AG10803 (cell line): ENCODE measurements at places on chromosomes 7 and 10.

GRCh38 chr7:26857506-26858240 lies 6.7 kb downstream of the SKAP2 start:
- DNase-seq = peak; percentile 8

DNA sequence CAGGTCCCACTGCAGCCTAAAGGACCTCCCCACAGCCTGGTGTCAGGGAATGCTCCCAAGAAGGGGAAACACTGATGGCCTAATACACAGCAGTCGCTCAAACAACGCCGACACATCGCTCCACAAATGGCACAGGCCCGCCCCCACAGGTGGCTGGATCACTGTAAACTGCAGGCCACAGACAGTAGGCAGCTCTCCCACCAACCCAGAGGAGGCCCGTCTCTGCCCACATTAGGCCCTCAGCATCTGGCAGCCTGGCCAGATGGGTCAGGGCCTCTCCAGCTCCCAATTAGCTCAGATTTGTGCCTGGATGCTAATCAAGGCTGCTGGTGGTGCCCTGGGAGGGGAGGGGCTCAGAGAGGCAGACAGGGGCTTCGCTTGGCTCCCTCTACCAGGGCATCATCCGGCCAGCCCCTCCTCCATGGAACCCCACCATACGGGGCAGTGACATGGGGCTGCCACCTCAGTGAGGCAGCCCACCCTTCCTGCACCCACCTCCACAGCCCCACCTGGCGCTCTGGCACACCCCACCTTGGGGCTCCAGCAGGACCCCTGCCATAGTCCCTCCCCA lies 42.7 kb downstream of the CAMK2B start:
- DNase-seq = no peak

- no peak for DNase-seq
Measured at GRCh38 chr7:66739953-66740301, 606 bp upstream of the RABGEF1 start.

- DNase-seq = no peak
Measured at GRCh38 chr10:68334672-68335467, 2.1 kb upstream of the PBLD start.

DNA sequence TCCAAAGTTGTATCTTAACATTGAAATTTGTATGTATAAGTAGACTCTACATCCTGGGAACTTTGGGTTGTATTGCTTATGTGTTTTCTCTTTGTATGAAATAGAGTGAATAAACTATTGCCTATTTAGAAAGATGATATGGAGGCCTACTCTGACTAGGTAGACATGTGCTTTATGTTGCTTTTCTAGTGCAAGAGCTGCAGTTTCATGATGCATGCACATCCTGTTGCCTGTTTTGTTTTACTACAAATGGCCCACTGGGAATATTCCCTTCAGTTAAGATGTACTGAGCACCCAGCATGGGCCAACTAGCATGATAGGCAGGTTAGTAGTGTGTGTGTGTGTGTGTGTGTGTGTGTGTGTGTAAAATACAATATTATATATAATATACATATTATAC lies 282.1 kb upstream of the LRGUK start:
- DNase-seq = no peak

DNA sequence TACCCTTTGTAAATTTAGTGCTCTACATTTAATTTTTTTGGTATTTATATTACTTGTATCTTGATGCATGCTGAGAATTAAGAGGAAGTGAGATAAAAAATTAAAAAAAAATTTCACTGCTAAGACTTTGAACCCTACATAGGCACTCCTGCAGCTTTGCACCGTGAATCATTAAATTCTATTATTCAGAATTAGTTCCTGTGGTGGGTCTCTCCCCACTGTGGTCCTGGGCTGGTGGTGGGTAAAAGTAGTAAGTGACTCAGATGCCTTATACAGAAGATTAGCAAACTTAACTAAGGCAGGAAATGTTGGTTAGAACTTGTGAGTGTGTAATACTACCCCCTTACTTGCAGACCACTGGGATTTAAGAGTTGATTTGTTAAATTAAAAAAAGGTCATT lies 72.6 kb downstream of the AP3M1 start:
- DNase-seq = peak; percentile 33

GRCh38 chr7:112422842-112423496 lies 27.3 kb upstream of the IFRD1 start:
- peak; percentile 91 for DNase-seq

DNA sequence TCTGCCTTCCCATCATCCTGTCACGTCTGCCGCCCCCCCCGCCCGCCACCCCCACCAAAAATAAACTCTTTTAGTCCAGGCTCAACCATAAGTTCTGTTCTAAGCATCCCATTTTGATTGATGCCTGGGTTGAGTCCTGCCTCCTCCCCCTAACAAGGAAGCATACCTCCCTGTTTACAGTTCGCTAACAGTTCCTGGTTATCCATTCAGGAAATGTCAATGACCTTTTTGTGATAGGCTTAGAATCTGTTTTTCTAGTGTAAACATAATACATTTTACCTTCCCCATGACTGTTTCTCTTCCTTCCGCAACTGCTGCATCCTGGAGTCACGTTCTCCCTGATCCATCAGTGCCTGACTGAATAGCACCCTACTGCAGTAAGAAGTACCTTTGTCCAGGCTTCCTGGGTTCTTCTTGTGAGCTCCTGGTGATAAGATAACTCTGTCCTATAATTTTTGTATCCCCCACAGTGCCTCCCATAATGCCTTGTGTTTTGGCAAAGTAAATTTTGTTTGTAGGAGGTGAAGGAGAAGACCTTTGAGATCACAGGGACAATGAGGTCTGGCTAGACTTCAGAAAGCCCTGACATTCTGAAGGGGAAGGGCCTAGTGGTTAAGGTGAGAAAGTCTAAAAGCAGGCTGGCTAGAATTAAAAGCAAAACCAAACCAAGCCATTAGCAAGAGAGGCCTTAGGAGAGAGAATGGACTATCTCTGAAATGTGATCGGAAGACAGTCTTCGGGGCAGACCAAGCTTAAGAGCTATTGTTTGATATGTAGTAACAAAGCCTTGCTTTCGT lies 7.3 kb downstream of the AGFG2 start:
- no peak for DNase-seq

DNA sequence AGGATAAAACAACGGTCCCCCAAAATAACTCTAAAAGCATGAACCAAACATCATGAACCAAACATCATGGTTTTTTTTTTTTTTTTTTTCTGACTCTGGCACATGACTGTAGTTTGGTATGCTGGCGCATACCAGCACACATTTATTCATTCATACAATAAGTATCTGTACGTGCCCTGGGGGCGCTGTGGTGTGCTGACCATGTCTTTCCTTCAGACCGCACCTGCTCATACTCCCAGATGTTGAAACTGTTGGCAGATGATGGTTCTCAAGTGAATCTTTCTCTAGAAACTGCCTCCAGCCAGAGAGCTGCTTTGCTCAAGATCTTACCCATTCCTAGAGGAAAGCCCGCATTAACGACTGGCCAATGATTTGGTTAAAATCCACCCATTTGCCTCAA lies 114.7 kb upstream of the ANKRD30A start:
- DNase-seq = no peak
